Stimulated activated effector memory CD8-positive, alpha-beta T cell treated with anti-CD3 and anti-CD28 coated beads, Interleukin-12 subunit alpha, Interleukin-12 subunit beta, amount 100 ng/mL, for 72 hours (primary cell): ENCODE measurements at places on chromosomes 1 and 21.

GRCh38 chr1:11211925-11212587 is 22.9 kb downstream of the ANGPTL7 start:
- DNase-seq: no peak

DNA sequence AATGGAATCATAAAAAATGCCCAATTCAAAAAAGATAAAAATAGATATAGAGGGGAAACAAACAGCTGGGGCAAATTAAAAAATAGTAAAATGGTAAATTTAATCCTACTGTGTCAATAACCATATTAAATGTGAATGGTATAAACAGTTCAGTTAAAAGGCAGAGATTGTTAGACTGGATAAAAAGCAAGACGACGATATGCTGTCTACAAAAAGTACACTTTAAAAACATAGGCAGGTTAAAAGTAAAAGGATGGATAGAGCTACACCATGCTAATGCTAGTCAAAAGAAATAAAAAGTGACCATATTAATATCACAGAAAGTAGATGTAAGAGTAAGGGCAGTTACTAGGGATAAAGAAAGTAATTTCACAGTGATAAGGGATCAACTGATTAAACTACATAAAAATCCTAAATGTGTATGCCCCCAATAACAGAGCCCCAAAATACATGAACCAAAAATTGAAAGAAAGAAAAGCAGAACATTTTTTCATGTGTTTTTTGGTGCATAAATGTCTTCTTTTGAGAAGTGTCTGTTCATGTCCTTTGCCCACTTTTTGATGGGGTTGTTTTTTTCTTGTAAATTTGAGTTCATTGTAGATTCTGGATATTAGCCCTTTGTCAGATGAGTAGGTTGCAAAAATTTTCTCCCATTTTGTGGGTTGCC is 27.4 kb downstream of the MORN1 start:
- no peak for DNase-seq

GRCh38 chr1:36212782-36213181 is 11.5 kb upstream of the THRAP3 start:
- no peak for DNase-seq

- DNase-seq: no peak
Observed at GRCh38 chr1:171350594-171350993, 36.6 kb downstream of the FMO4 start.

GRCh38 chr21:44838039-44838895 is 20.4 kb upstream of the SUMO3 start:
- DNase-seq: no peak

DNA sequence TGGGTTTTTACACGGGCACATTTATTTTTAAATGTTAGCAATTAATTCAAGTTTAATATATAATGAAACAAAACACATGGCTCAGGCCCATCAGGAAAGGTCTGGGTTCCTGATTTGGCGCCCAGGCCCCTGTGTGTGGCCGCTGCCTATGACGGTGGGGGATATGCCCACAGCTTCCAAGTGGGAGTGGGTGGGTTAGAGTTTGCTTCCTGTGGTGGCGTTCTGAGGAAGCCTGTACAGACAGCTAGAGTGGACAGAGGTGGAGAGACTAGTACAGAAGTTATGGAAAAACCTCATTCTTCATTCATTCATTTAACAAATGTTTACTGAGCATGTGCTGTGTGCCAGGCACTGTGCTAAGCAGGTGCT is 22.4 kb upstream of the EPS8L3 start:
- no peak for DNase-seq

DNA sequence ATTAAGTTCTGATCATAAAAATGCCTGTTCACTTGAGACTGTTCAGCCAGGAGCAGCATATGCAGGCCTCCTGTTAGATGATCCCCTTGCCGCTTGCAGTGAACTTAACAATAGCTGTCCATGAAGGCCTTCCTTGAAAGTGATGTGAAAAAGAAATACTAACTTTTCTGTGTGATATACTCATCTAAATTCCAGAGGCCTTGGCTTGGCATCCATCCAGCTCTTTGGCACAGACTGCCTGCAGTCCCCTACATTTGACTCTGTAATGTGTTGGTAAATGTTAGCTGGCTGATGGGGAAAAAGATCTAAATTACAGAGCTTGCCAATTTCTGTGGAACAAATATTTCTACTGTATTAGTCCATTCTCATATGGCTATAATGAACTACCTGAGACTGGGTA is 73.7 kb downstream of the KCNK2 start:
- DNase-seq: no peak
